Caki2 (cell line): ENCODE measurements at places on chromosomes 7 and 10.

- DNase-seq, result no peak
These were observed 151.2 kb downstream of the MPP7 start for GRCh38 chr10:28151636-28152035.

GRCh38 chr10:17443707-17444387 lies 10.5 kb downstream of the ST8SIA6 start:
- no peak for DNase-seq

DNA sequence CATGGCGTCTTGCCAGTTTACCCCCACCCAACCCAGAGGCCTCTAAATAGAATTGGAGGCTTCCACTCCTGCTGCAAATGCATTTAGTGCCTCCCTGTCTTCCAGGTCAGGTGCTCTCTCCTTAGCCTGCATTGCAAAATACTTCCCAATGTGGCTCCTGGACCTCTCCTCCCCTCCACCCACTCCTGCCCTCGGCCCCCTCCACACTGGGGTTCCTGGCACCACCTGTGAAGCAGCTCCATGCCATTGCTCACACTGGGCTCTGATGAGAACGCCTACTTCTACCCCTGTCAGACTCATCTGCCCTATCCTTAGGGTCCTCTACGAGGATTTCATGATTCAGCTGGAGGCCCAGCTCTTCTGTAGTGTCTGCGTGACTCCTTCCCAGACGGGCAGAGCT lies 37.4 kb downstream of the C10orf120 start:
- DNase-seq, result no peak

GRCh38 chr10:75480374-75480773 lies 49.0 kb downstream of the LRMDA start:
- no peak for DNase-seq

GRCh38 chr10:113178771-113179170 lies 228.7 kb downstream of the TCF7L2 start:
- no peak for DNase-seq

- no peak for DNase-seq
These were observed 8.2 kb downstream of the VIPR2 start for GRCh38 chr7:159136442-159136841.

- no peak for DNase-seq
These were observed 806.5 kb downstream of the PHTF2 start for GRCh38 chr7:78605119-78605518.

DNA sequence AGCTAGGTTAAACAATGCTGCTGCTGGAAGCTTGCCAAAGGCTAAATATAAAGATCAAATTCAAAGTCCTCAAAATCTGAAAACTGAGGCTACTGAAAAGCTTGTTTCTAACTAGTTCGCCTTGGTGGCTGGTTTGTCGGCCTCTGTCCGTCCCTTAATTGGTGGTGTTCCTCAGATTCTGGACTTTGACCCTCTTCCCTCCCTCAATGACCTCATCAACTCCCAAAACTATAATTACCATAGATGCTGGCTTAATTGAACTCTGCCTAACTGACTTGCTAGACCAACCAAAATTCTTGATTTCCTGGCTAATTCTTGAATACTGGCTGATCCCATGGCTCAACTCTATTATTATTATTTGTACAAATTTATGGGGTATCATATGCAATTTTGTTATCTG lies 15.6 kb downstream of the ARHGAP21 start:
- DNase-seq, result no peak

DNA sequence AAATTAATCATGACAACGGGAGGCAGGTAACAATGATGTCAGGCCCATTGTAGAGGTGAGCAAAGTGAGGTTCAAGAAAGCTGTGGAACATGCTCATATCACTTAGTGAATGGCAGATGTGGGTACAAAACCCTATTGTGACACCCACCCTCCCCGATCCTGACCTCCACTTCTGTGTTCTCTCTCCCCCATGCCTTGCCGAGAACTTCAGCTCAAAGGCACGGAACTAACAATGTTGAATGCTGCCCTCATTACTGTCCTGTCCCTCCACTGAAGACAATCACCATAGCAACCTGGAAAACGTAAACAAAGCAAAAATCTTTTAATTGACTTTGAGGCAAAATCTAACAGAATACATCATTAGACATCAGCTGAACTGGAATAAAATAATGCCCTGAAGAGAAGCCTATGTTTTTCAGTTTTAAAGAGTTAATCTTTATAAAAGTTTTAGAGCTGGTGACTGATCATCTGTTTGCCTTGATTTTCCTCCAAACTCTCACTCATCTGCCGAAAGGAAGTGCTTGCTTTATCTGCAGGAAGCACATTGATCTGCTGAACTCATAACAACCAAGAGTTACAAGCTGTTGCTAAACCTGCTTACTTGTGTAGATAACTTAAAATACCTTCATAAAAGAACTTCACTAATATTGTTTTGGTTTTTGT lies 133.6 kb downstream of the CUBN start:
- peak; percentile 45 for DNase-seq

DNA sequence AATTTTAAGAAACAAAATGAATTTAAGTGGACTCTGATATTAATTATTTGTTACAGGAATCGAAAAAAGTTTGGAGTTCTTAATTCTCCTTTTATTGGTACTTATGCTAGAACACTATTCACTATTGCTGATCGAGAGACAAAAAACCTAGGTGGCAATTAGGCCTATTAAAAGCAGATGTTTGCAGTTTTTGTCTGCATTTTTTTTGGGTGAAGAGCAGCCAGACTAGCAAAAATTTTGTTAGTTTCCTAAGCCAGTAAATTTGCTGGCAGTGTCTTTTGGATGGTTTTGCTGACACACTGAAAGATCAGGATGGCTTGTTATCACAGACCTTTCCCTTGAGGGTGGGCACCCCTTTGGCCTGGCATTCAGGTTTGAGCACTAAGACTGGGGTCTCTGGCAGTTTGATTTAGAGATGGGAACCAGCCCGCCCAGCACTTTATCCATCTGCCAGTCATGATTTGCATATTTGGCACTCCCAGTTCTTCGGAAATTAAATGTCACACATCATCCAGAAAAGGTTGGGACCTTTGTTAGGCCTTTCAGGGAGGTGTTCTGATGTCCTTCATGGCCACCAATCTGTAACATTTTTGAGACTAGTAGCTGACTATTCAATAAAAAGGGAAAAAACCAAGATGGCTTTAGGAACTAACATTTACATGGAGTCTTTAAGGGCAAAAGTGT lies 57.3 kb downstream of the INPP5F start:
- DNase-seq, result no peak

DNA sequence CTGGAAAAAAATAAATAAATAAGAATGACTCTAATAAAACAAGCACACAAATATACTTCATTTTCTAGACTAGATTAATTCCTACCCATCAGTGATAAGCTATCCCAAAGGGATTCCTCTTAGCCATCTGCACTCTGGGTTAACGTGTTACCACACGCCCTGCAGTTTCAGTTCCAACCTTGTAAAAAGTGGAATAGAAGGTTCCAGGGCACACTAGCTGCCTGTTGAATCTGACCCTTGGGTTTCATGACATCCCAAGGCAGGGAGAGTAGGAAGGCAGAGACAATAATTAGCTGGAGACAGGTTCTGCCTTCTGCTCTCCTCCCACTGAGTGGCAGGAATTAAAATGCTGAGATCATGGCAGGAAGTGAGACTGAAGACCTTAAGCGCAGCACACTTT lies 33.5 kb downstream of the SLC37A3 start:
- DNase-seq, result no peak

GRCh38 chr7:127715901-127716300 lies 63.9 kb downstream of the SND1 start:
- DNase-seq, result no peak

DNA sequence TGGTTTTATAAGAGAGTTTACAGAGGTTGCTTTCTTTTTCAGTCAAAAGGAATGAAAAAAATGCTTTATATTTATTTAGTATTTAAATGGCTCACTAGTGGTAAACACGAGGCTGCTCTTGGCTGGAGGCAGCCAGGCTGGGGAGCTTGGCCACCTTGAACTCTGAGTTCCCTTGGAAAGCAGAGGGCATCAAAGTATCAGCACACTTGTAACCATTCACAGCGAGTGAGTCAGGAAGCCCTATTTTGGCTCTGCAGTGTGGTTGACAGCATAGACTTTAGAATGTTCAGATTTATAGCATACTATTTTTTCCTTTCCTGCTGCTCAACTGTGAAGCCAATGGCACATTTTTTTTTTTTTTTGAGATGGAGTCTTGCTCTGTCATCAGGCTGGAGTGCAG lies 51.6 kb downstream of the CYCS start:
- no peak for DNase-seq
